ENCODE measurements at places on chromosomes 7 and 10.
A peak's percentile ranks its signal among the peaks of the same experiment; 100 is the strongest.

GRCh38 chr7:11427686-11428273 is 404.2 kb downstream of the THSD7A start:
- DNase-seq, result peak; percentile 7

GRCh38 chr10:132593389-132593788 is 55.8 kb downstream of the INPP5A start:
- DNase-seq, result no peak

GRCh38 chr10:4016214-4016740 is 231.3 kb upstream of the KLF6 start:
- DNase-seq, result no peak

DNA sequence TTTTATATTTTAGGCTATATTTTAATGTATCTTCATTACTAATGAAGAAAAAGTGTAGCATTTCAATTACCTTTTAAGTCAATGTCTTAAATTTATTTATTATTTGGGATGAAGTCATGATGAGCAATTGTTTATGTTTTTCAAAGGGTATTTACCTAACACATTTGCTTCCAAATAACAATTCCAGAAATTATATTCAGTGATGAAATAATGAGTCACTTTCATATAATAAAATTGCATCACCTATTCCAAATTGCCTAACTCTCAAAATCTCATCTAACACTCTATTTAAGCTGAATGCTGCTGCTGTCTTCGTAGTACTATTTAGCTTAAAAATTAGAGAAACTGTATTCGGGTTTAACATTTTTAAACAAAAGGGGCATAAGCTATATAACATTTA is 97.7 kb downstream of the PRKG1 start:
- DNase-seq, result no peak

GRCh38 chr7:138919216-138919615 is 62.0 kb downstream of the KIAA1549 start:
- DNase-seq, result no peak

- DNase-seq, result no peak
Measured at GRCh38 chr10:95867866-95868265, 39.9 kb upstream of the CC2D2B start.

GRCh38 chr10:52050429-52051047 is 263.5 kb upstream of the DKK1 start:
- no peak for DNase-seq

- DNase-seq, result no peak
Measured at GRCh38 chr10:115654961-115655360, 561.8 kb downstream of the ATRNL1 start.

DNA sequence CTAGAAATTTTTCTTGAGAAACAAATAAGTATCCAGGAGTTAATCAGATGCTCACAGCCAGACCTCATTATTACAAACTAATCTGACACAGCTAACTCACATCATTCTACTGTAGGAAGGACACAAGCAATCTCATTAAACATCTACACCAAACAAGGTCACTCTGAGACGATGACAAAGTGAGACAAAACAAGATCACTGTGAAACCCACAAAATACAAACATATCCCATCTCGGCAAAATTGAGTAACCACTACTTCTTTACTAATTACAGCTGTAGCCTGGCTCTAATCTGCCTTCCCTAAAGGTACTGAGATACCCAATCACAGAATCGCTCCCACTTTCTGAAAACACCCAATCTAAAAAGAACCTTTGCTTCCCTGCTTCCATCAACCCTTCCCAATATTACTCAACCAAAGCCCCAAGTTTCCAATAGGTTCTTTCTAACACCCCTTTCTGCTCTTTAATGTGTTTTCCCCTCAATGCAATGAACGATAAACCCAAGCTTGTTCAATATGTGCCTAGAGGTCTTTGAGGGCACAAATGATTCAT is 26.9 kb downstream of the CCDC6 start:
- DNase-seq, result no peak

- no peak for DNase-seq
Measured at GRCh38 chr10:7301006-7301778, 109.6 kb downstream of the SFMBT2 start.

DNA sequence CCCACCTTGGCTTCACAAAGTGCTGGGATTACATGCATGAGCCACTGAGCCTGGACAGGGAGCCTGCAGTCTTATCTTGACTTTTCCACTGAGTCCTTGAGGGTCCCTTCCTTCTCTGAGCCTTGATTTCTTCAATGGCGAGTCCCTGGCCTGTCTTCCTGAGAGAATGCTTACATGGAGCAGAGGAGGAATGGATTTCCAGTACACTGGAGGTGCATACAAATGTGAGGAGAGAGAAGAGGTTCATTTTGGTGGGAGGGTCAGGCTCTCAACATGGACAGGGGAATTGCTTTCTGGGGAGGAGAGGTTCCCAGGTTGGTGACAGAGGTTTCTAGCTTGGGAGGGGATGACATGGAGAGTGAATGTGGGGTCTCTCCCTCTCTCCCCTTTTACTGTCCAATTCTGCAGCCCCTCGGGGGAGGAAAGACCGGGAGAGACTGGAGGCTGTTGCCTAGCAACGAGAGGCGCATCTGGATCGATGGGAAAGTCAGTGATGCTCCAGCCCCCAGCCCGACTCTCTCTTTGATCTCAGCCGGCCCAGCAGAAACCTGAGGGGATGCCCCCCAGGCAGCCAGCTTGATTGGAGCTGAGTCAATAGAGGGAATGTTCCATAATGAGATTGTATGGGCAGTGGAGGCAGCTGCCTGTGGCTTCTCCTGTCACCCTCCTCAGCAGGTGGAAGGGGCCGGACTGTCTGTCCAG is 14.8 kb downstream of the SRRM3 start:
- no peak for DNase-seq

DNA sequence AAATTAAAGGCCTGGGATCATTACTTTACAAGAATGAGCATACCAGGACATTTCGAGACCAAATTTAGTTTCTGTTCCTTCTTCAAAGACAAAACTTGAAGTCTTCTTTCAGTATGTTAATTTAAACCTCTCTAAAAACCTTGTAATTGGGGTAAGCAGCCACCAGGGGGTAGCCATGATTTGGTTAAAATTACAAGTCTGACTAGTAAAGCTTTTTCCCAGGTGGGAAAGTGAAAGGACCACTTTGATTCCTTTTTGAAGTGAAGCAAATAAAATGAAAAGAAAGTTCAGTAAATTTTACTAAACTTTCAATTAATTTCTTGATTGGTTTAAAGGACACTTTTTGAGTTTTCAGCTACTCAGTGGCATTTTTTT is 294.3 kb downstream of the BBS9 start:
- no peak for DNase-seq

GRCh38 chr7:3520206-3520605 is 219.2 kb downstream of the SDK1 start:
- DNase-seq, result no peak

DNA sequence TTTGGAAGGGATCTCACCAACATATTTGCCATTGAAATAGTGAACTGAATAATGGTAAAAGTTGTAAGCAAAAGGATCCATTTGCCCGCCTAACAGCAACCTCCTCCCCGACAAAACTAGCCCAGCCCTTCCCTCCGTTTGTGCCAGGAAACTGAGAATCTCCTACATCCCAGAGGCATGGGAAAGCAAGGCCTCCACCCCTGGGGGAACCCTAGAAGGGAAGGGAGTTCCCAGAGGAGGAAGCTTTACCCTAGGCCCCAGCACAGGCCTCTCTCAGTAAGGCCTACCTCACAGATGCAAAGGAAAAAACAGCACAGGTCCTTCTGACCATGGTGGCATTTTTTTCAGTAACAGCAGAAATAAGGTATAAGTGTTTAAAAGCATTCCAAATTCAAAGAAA is 229.7 kb downstream of the ELMO1 start:
- DNase-seq, result no peak

GRCh38 chr7:137399827-137400823 is 56.6 kb upstream of the PTN start:
- DNase-seq, result no peak

GRCh38 chr10:88660598-88660884 is 3.7 kb upstream of the LIPF start:
- DNase-seq, result no peak

DNA sequence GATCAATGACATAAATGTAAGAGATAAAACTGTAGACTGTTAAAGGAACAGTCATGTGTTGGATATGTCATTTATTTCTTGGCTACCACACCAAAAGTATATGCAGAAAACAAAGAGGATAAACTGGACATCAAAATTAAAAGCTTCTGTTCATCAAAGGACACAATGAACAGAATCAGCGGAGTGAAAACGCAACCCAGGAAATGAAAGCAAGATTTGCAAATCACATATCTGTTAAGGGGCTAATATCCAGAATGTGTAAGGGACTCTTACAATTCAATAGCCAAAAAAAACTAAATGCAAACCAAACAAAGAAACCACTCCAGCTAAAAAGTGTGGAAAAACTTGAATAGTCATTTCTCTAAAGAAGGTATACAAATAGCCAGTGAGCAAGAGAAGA is 164.3 kb downstream of the ZMYND11 start:
- DNase-seq, result no peak

- DNase-seq, result no peak
Measured at GRCh38 chr10:53664282-53665019, 891.9 kb upstream of the MBL2 start.

- DNase-seq, result no peak
Measured at GRCh38 chr10:91804126-91804510, 5.9 kb downstream of the TNKS2 start.

GRCh38 chr10:11118686-11119085 is 101.0 kb downstream of the CELF2 start:
- no peak for DNase-seq

DNA sequence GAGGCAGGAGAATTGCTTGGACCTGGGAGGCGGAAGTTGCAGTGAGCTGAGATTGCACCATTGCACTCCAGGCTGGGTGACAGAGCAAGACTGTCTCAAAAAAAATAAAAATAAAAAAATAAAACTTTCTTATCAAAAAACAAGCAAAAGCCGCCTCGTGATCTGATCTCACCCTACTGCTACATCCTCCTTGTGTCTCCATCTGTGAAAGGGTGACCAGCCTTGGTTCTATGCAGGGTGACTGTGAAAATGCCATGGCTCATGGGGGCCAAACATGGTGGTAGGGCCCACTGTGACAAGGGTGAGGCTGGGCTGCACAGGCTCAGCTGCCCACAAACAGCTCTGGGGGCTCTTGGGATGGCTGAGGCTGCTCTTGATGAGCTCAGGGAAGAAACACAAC is 968 bp upstream of the OPN4 start:
- DNase-seq, result no peak

DNA sequence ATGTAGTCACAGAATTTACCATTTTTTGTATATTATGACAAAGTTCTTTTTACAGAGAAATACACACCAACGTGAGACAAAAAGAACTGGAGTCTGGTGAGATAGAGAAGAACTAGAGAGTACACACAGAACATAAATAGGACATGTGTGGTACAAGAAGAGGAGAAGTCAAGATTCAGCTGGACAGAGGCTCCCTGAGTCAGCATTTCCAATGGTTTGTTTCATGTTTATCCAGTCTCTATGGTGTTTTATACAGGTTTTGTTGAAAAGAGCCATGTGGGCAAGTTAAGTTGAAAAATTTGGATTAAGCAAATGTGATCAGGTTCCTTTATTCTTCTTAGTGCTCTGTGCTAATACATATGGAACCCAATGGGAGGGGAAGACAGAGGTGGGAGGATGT is 105.5 kb upstream of the AKR1E2 start:
- no peak for DNase-seq

- DNase-seq, result no peak
Measured at GRCh38 chr7:45236666-45237065, 79.1 kb downstream of the RAMP3 start.

GRCh38 chr10:29369419-29369818 is 80.5 kb downstream of the LYZL1 start:
- DNase-seq, result no peak

- DNase-seq, result no peak
Measured at GRCh38 chr7:43658718-43659548, 70.4 kb downstream of the COA1 start.

GRCh38 chr10:131271966-131272365 is 39.6 kb downstream of the TCERG1L start:
- DNase-seq, result no peak

DNA sequence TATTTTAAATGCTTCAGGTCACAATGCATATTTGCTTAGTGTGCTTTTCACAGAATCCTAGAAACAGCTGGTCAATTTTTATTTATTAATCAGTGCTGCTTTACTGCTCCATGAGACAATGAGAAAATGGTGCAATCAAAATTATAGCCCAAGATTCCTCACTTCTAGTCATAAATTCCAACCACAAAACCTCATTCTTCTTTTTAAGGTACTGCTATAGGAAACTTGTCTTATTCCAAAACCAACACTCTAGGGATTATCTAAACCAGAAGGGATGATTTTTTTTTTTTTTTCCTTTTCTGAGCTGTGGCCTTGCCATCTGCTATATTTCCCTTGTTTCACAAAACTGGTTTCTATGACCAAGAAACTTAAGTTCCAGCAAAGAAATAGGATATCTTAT is 64.0 kb upstream of the SEMA3A start:
- DNase-seq, result no peak

- DNase-seq, result no peak
Measured at GRCh38 chr7:137696376-137696775, 150.4 kb downstream of the DGKI start.

- no peak for DNase-seq
Measured at GRCh38 chr7:112970771-112971170, 115.9 kb downstream of the GPR85 start.

DNA sequence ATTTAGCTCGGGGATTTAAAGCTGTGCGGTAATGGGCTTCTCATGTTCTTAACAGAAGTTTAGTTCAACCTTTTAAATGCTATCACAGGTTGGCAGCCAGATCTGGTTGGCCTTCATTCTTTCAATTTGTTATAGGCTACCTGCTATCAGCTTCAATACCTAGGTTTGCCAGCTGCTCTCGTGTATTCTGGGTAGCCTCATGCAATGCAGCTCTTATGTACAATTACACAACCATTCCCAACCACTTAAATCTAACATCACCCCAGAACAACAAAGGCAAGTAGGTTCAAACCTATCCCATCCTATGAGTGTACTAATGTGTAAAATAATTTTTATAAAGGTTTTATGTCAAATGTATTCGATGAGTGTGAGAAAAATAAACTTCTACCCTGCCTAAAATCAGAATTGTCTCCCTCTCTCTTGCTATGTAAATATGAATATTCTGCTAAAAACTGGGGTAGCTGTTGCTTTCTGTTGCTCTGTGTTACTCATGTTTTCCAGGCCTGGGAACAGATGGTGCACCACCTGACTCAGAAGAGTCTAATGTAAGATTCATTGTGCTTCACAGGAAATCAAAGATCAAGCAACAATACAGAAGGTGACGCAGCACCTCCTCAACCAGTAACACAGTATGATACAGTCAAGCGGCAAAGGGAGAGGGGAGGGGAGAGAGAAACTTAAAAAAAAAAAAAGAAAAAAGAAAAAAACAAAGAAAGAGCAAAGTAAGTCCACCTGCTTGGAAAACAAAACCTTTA is 188.6 kb downstream of the ETV1 start:
- no peak for DNase-seq

GRCh38 chr7:116548506-116548905 is 23.7 kb downstream of the CAV1 start:
- no peak for DNase-seq

DNA sequence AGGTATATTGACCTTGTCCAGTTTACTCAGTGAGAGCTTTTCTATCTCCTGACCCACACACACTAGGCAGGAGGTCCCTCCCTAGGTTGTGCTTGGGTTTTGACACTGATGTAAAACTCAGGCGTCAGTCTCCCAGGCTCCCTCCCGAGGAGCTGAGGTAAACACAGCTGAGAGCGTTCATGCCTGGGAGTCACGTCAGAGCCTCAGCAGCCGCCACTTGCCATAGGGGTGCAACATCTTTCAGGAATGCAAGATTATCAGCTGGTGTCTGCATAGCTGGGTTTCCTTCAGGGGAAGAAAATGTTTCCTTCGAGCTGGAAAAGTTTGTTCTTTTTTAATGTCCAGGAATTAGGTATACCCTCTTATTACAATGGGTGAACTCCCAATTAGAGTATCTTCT is 70.6 kb downstream of the FGFR2 start:
- no peak for DNase-seq

Data from NCI-H187 treated with DMSO at 0.1 percent for 48 hours (cell line).